ENCODE measurements at places on chromosomes 7 and 10.

- DNase-seq = no peak
Measured at GRCh38 chr7:106658316-106659165, 2.4 kb downstream of the CCDC71L start.

DNA sequence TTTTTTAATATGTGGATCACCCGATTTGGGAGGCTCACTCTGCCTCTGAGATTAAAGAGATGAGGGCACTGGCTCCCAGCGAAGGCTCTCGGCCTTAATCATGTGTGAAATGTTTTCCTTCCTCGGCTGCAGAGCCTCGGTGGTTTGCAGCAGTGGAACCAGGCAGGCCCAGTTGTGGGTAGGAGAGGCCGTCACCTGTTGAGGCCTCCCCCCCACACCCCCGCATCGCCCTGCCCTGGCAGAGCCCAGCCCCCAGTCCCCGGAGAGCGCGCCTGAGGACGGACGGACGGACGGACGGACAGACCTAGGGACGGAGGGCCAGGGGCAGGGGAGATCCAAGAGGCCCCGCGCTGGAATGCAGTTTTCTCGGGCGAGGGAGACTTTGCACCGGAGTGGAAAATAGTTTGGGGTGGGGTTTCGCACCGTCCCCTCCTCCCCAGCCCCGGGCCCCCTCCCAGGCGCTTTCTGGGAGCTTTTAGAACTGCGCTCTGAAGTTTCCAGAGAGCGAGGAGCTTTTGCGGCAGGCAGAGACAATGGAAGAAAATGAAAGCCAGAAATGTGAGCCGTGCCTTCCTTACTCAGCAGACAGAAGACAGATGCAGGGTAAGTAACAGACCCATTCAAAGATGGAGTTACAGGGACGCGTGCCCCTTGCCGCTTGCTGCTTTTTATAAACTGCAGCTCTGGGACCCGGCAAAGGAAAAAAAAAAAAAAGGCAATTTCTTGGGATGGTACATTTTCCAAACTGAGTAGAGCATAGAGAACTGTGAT, at the start of gene KIAA1217:
KIAA1217 (plus strand) TSS at position 478 of the 771 bp plus-strand sequence; CDS start at position 534, 56 bp downstream.
- no peak for DNase-seq

GRCh38 chr7:22269963-22270362, 87.0 kb downstream of the RAPGEF5 start:
- no peak for DNase-seq

DNA sequence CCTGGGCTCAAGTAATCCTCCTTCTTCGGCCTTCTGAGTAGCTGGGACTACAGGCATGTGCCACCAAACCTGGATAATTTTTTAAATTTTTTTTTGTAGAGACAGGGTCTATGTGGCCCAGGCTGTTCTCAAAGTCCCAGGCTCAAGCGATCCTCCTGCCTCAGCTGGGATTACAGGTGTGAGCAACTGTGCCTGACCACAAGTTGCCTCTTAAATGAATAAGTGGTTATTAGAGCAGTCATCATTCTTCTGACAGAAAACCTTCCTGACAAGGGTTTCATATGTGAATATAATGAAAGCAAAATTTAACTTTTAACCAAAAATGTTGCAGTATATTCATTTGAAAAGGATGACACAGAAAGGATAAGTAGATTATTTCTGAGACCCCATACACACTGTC, 532.5 kb downstream of the GRM8 start:
- no peak for DNase-seq

DNA sequence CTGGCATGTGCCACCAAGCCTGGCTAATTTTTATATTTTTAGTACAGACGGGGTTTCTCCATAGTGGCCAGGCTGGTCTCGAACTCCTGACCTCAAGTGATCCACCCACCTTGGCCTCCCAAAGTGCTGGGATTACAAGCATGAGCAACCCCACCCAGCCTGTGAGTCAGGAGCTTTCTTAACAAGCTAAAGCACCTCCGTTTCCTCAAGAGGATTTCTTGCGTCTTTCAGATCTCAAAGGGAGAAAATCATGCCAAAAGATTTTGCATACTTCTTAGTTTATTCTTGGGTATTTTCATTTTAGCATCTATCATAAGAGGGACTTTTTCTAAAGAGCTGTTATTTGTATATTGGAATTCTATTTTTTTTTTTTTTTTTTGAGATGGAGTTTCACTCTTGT, 47.9 kb upstream of the FOXK1 start:
- no peak for DNase-seq

Measured in stimulated activated CD4-positive, alpha-beta T cell treated with anti-CD3 and anti-CD28 coated beads, Interleukin-4, amount 100 ng/mL, for 4 hours (primary cell).